ENCODE measurements at places on chromosomes 13 and 19.

GRCh38 chr19:11530432-11530831 is 1.5 kb upstream of the ECSIT start:
- peak; percentile 40 for ATAC-seq

- ATAC-seq: no peak
Measured at GRCh38 chr13:29892151-29892550, 41.7 kb upstream of the UBL3 start.

- ATAC-seq: no peak
Measured at GRCh38 chr13:78201411-78201810, 282.8 kb upstream of the EDNRB start.

- no peak for ATAC-seq
Measured at GRCh38 chr13:73109969-73110368, 51.2 kb downstream of the KLF5 start.

- no peak for ATAC-seq
Measured at GRCh38 chr13:96993634-96994016, 651 bp downstream of the OXGR1 start.

DNA sequence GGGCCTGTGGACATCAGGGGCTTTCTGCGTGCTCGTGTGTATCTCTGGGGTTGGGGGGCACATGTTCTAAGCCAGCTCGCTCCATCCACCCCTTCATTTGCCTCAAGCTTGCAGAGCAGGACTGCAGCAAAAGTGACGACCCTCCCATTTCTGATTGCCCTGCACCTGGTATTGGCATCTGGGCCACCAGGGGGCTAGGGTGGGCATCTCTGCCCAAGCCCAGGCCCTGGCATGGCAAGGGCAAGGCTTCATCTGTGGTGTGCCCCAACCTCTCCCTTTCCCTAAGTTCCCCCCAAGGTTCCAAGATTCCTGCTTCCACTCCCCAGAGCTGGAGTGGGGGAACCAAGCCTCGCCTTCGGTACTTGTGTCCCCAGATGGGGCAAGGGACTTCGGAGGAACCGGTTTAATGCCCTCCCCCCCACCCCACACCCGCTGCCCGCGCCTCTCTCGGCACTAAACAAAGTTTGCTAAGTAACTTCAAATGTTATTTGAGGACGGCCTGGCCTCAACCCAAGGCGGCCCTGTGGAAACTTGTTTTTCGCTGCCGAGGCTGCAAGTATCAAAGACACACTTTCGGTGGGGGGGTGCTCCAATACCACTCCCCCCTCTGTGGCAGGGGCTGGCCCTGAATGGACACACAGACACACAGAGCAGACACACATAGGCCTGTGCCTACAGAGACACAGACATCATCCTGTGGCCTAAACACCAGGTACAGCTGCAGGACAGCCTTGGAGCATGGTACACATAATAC is 12.2 kb downstream of the NFIX start:
- ATAC-seq: peak; percentile 14

- no peak for ATAC-seq
Measured at GRCh38 chr19:18439910-18440237, 1.9 kb upstream of the ISYNA1 start.

- no peak for ATAC-seq
Measured at GRCh38 chr19:2055931-2056836, 5.1 kb upstream of the MKNK2 start.

DNA sequence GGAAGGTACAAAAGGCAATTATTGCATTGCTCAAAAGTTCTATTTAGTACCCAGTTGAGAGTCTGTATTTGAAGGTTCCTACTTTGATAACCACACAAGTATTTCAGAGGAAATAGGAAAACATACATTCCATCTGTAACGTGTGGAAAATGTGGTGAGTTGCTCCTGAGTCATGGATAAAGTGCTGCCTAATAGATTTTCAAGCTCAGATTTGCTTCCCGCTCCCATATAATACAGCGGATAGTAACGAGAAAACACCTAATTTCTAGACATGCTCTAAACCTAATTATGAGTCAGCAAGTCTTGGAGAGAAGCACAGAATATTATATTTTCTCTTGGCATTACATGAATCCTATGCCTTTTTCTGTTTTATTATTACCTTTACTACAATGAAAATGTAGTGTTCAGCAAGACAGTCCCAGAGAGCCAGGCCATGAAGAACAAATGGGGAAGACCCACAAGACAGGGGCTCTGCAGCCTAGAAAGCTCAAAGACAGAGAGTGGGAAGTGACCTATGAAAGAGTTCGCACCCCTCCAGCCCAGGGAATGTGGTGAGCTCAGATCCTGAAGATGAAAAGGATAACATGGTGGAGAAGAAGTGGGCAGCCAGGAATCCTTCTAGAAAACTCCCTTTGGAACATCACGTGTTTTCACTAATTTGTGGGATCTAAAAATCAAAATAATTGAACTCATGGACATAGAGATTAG is 116.1 kb downstream of the STARD13 start:
- no peak for ATAC-seq

GRCh38 chr19:55383279-55384130 is 587 bp downstream of the TMEM238 start:
- peak; percentile 15 for ATAC-seq

DNA sequence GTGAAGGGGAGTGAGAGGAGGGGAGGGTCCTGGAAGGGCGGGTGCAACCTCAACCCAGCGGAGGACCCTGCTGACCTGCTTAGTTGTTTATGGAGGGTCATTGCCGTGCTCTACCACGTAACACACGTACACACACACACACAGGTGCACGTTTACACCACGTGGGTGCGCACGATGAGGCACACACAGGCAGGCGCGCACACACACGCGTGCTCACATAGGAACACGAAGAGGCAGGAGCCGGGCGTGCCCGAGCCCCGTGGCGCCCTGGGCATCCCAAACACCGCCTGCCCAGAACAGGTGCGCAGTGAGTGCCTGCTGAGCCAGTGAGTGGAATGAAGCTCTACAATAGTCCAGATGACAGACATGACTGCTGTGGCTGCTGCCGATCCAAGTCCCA is 11.2 kb upstream of the MADCAM1 start:
- peak; percentile 16 for ATAC-seq

DNA sequence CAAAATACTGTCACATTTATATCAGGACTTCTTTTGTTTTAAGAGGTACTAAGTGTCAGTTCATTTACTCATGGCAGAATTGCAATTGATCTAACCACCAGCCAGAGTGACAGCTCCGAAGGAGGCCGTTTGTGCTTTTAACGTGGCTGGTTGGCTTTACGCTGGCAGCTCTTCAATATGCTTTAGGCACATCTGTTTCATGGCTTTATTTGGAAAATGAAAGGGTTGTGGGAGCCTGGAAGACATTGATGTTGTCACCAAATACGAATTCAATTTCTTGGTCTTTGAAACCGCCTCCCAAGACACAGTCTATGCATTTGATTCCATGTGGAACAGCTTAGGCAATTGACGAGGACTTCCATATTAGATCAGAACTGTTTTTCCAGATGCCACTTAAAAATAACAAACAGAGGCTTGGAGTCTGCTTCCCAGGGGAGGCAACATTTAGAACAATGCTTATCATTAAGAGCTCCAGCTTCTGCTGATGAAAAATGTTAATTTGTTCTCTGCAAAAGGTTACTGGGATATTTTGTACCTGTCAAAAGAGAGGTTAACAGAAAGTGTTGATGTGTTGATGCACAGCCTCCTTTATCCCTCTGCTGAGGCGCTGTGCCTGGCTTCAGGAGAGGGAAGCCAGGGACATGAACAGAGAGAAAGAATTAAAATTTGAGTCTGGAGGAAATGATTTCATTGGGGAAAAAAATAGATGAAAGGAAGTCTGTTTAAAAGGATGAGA is 64.0 kb upstream of the TNFRSF19 start:
- no peak for ATAC-seq

DNA sequence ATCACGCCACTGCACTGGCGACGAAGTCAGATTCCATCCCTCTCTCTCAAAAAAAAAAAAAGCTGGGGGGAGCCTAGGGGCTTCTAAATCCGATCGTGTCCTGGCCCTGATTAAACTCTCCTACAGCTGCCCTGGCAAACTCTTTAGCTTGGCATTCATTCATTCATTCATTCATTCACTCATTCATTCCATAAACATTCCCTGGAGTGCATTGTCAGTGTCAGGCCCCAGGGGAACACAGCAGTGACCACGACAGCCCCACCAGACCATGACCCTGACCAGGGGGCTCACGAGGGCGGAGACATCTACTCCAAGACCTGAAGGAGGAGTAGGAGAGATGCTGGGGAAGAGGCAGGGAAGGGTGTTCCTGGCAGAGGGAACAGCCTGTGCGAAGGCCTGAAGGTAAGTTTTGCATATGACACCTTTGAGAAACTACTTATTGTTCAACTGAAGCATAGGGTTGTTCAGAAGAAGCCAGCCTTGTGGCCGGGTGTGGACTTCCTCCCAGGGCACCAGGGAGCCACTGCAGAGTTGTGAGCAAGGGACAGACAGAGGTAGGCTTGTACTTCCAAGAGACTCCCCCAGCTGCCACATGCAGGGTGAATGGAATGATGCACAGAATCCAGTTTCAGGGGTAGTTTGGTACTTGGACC is 24.5 kb downstream of the CEACAM16 start:
- peak; percentile 16 for ATAC-seq

GRCh38 chr13:20658451-20659040 is 45.0 kb upstream of the IL17D start:
- ATAC-seq: no peak

- ATAC-seq: no peak
Measured at GRCh38 chr19:47652285-47652684, 43.4 kb downstream of the BICRA start.

- no peak for ATAC-seq
Measured at GRCh38 chr13:34430294-34430693, 511.8 kb upstream of the NBEA start.

DNA sequence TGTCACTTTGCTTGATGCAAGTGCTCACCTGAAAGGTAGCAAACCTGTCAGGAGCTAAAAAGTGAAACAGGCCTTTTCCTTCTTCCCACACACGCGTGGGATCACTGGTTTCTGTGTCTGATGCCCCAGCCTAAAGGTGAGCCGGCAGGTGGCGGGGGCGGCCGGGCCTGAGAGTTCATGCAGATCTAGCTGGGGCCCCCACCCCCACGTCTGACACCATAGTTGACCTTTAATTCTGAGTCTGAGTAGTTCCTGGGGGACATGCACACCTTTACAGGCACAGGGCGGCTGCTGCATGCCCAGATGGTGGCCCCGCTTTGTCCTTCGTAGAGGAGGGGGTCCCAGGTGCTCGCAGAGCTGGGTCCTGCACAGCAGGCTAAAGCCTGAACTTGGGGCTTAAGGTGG is 345.3 kb downstream of the TEX29 start:
- ATAC-seq: no peak

DNA sequence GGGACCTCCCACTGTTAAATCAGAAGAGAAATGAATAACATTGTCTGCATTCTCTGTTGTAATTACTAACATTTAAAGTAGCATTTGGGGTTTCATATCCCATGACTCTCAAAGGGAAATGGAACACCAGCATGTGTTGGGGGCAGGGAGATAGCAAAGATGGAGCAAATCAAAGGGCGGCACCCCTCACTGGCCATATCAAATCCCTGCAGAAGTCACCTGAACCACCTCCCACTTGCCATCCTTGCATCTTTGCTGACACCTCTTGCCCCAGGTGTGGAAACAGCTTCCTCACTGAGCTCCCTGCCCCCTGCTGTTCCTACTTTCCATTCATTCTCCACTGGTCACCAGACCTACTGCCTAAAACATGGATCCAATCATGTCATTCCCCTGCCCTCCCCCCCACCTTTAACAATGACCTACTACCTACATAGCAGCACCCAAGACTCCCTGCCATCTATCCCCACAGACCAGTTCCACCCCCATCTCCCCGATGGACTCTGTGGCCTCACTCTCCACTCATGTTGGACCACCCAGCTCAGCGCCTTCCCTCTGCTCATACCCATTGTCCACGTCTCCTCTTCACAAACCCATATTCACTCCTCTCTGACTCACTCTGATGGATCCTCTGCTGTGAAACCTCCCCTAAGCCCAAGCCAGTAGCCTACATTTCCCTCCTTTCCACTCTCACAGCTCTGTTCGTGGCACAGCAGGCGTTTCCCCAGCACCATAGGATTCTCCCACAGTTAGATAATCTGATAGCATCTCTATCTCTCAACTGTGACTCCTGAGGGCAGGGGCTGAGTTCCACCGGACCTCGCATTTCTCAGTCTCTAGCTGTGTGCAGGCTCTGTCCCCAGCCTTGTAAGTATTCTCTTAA is 55.9 kb downstream of the DLEU7 start:
- no peak for ATAC-seq

DNA sequence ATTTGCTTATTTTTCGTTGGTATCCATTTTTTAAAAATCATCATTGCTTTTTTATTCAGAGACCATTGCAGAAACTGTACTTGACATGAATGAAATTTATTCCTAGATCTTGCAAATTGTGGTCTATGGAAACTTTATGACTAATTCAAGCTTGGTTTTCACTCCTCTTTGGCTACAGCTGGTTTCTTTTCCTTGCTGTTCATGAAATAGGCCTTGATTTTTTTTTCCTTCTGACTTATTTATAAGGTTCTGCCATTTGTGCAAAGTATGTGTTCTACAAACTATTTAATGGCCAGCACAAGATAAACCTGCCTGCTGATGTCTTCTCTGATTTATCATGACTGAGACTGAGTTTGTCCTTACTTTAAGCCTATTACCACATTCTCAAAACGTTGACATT is 764.0 kb upstream of the SLITRK5 start:
- ATAC-seq: no peak

DNA sequence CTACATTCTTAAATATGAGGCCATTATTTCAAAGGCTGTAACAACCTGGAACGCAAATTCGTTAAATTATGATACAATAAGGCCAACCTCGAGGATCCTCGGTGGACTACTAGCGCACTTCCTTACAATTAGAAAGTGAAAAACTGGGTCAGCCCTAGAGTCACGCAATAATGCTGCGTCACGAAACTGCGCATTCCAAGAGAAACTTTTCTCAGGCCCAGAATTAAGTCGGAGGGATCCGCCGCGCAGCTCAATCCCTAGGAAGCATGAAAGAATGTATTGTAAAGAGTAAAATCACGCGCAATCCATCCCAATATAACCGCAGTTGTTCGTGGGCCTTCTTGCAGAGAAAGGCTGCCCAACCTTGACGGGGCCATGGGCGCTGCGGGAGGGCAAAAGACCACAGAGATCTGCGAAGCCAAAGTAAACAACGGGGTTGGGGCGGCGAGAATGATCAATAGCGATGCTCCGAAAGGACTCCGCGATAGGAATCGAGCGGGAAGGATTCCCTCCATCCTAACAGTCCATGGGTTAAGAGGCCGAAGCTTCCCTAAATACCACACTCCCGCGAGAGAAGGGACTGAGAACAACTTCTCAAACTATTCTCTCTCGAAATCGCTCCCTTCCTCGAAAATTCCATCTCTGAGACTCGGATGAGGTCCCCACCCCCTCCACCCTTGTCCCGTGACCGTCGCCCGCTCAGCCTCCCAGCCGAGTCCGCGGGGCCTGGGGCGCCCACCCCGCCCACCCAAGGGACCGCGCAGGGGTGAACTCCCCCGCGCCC is 564 bp downstream of the SPART start:
- ATAC-seq: peak; percentile 60

DNA sequence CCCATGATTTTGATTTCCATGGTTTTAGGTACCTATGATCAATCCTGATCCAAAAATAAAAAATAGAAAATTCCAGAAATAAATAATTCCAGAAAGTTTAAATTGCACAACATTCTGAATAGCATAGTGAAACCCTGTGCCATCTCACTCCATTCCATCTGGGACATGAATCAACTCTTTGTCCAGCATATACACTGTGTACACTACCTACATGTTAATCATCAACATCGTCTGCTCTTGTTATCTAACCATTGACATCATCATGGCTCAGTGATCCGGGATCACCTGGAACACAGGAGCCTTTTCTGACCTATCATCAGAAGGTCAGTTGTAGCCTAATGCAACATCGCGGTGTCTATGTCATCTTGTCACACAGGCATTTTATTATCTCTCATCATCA is 75.6 kb downstream of the MYO16 start:
- no peak for ATAC-seq

- no peak for ATAC-seq
Measured at GRCh38 chr13:27466513-27466912, 16.1 kb upstream of the MTIF3 start.
